Activated effector memory CD4-positive, alpha-beta T cell treated with anti-CD3 and anti-CD28 coated beads, Interleukin-2, amount 50 U/mL, for 16 hours (primary cell): ENCODE measurements at places on chromosomes 1 and 21.

GRCh38 chr1:37034121-37035013 lies at the start of gene GRIK3:
TSS of gene GRIK3 (minus strand) at chr1:37034515. CDS start at chr1:37034108, 407 bp downstream.
- no peak for DNase-seq

GRCh38 chr1:19635646-19636045 lies 8.5 kb upstream of the NBL1 start:
- no peak for DNase-seq

DNA sequence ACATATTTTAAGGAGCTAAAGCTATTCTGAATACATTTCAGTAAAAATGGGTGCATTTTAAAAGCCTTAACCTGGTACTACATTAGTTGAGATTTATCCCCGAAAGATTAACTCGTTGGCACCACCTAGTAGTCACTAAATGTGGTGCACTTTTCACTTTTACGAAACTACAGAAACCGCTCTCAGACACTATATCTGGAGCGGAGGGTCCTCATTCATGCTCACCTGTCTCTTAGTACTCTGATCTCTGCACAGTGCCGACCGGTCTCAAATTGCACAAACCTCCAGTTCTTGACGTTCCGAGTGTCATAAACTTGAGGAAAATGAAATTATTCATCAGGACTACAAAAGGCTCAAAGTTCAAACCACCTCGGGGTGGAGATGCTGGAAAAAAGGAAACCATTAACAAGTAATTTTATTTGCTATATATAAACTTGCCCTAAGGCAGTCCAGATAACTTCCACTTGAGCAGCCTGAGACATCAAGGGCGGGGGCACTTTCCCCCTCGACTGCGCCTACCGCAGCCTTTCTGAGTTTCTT lies 722 bp downstream of the LZIC start:
- DNase-seq = peak; percentile 66

DNA sequence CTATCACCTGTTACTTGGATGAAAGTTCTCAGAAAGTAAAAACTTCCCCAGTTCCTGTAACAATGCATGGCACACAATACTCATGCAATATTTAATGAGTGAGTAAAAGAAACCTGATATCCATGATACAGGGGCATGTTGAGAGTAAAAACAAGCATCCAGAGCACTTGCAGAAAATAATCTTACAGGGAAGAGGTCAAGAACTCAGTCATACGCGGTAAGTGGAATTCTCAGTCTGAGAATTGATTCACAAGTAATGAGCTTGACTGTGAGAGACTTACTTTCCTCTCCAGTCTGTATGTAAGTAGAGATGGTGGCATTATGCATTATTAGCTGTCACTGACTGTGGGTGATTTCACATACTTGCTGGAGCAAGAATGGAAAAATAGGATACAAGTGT lies 976.9 kb downstream of the BRINP3 start:
- no peak for DNase-seq

DNA sequence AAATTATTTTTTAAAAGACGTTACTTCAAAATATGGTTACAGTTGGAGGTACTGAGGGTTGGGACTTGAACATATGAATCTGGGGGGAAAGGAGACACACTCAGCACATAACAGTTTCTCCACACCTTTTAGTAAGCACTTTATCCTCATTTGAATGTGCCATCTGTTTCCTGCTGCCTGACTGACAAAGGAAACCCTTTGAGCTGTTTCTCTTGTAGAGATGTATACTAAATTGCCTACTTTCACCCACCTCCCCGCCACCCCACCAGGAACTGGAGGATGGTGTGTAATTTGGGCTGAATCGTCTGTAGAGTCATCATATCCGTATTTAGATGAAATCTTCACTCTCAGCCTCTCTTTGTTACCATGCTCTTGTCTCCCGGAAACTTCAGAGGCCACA lies 108.1 kb downstream of the KAZN start:
- DNase-seq = no peak

- no peak for DNase-seq
Observed at GRCh38 chr1:247487057-247487456, 29.2 kb upstream of the OR2B11 start.

GRCh38 chr1:37017720-37018119 lies 16.6 kb downstream of the GRIK3 start:
- DNase-seq = no peak

DNA sequence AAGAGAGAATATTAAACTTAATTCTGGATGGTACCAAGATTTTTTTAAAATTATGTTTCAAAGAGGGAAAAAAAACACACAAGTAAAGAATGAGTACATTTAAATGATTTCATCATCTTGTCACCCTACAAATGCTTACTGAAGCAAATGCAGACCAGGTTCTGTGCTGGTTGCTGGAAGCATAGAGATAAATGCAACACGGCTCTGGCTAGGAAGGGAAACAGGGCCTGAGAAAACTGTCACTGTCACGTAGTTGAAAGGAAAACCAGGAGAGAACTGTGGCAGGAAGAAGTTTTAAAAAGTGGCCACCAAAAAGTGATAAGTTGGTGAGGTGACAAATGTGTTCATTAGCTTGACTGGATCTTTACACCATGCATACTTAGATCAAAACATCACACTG lies 336.9 kb upstream of the NFIA start:
- no peak for DNase-seq

- DNase-seq = no peak
Observed at GRCh38 chr21:28338701-28339305, 653.9 kb downstream of the LTN1 start.

- no peak for DNase-seq
Observed at GRCh38 chr1:116205941-116206679, 94.9 kb downstream of the MAB21L3 start.

DNA sequence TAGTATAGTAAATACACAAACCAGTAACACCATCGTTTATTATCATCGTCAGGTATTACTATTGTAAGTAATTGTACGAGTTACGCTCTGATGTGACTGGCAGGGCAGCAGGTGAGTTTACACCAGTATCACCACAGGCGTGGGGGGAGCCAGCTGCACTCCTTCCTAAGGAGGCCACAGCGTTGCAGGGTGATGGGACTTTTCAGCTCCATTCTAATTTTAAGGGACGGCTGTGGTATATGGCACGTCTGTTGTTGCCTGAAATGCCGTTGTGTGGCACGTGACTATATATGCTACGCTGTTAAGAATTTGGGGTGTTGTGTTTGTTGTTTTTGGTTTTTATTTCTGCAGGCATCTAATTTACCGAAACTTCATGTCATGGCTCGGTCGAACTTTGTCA lies 164.8 kb upstream of the COL6A1 start:
- DNase-seq = peak; percentile 54

- DNase-seq = no peak
Observed at GRCh38 chr1:216788671-216789070, 65.4 kb upstream of the ESRRG start.

DNA sequence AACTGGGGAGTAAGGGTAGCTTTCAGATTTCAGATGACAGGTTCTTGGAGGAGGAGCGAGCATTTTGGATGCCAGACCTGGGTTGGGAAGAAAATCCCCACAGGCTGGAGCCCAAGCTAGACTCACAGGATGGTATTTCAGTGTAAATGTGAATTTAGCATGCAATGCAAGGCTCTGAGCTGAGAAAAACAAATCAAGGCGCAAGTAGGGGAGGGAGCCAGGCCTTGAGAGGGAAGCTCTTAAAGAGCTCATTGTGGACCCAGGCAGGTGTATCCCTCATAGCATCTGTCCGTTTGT lies 386.1 kb downstream of the MATN1 start:
- no peak for DNase-seq

DNA sequence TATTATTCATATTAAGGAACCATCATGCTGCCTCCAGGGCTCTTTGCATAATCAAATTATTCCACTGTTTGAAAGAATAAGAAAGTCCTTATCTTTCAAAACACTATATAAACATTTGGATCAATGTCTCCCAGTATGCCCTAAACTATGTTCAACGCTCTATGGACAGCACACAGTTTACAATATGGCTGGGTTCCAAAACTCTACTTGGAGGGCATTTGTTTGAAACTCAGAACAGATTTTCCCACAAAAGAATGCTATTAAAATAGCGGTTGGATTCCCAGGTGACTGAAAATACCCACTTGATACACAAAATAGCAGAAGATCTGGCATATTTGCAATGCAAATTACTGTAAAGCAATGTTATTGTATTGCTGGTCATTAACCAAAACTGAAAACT lies 3.2 kb downstream of the HAO2 start:
- DNase-seq = no peak

DNA sequence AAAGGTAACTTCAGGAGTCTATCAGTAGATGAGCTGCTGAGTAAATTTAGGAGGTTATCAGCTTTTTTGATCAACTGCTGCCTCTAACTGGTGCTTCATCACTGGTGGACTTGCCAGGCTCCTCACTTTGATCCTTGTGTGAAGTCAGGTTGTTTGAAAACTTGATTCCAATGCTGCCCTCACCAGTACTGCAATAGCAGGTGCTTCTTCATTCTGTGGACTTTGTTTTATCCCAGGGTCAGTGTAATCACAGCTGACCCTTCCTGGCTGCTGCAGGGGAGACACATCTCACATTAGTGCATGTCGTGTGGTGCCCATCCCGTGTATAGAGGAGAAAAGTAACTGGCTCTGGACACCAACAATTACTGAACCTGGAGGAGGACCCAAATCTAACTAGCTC lies 20.0 kb upstream of the KIAA1614 start:
- no peak for DNase-seq

DNA sequence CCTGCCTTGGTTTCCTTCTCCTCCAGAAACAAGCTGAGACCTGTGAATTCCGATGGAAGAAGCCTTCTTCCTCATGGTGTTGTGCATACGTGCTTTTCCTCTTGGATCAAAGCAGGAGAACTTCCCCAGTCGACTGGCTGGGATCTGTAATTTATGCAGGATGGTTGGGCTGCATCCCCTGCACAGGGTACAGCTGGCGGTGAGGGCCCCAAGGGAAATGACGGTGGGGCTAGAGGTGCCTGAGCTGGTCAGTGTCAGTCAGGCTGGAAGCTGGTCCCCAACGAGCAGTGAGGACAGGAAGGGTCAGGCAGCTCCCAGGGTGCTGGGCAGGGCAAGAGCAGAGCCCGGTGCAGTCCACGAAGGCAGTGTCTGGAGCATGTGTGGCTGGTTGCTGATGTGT lies 106.7 kb downstream of the CNIH3 start:
- no peak for DNase-seq

DNA sequence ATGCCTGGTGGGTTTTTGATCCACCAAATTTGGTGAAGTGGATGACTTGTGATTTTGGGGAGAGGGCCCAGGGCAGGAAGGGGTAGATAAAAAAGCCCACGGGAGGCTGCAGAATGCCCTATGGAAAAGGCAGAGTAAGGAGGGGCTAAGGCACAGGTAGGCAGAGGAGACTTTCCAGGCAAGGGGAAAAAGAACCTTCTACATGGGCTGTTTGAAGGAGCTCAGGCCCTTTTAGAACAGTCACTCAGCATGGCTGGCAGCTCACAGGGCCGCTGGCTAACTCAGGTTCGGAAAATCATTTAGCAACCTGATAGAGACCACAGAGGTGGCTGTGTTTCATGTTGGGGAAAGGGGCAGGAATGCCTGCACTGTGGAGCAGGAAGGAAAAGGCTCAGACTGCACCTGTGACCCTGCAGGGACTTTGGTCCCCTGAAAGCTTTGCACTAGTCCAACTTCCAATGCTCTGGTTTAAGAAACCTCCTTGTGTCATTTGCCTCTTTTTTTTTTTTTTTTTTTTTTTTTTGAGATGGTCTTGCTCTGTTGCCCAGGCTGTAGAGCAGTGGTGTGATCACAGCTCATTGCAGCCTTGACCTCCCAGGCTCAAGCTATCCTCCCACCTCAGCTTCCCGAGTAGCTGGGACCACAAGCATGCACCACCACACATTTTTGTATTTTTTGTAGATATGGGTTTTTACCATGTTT lies 58.5 kb upstream of the ENAH start:
- no peak for DNase-seq

DNA sequence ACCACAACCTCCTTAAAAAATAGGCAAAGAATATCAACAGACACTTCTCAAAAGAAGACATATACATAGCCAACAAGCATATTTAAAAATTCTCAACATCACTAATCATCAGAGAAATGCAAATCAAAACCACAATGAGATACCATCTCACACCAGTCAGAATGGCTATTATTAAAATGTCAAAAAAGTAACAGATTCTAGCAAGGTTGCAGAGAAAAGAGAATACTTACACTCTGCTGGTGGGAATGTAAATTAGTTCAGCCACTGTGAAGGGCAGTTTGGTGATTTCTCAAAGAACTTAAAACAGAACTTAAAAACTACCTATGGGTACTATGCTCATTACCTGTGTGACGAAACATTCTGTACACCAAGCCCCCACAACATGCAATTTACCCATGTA lies 20.7 kb downstream of the CD1B start:
- no peak for DNase-seq

- no peak for DNase-seq
Observed at GRCh38 chr1:74937176-74937575, 197.0 kb upstream of the LHX8 start.

DNA sequence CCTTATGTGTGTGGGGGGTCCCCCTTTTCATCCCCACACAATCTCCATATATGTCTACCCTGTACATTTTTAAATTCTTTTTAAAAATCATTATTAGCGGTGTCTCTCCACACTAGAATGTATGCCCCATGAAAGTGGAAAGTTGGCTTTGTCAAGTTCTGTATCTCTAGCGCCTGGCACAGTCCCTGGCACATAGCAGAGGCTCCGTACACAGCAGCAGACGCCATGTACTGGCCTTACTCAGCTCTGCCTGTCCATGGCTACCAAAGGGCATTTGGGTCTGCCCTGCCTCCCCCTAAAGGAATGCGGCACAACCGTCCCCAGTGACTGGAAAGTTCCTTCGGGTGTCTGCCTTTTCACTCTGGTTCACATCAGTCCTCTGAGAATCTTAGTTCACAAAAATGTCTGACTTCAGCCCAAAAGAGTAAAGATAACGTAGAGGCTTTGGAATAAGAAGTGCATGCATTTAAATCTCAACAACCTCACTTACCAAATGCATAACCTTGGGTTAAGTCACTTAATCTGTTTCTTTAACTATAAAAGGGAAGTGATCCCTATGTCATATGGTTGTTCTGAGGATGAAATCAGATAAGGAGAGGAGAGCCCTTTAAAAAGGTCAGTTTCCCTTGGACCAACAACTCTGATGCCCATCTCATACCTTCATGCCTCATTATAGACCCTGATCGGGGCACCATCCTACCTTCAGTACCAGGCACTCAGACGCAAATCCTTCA lies 61.1 kb downstream of the CD46 start:
- DNase-seq = no peak

GRCh38 chr21:37425001-37425400 lies 58.4 kb downstream of the DYRK1A start:
- DNase-seq = no peak

GRCh38 chr1:183370399-183371058 lies 47.7 kb downstream of the NMNAT2 start:
- DNase-seq = no peak

DNA sequence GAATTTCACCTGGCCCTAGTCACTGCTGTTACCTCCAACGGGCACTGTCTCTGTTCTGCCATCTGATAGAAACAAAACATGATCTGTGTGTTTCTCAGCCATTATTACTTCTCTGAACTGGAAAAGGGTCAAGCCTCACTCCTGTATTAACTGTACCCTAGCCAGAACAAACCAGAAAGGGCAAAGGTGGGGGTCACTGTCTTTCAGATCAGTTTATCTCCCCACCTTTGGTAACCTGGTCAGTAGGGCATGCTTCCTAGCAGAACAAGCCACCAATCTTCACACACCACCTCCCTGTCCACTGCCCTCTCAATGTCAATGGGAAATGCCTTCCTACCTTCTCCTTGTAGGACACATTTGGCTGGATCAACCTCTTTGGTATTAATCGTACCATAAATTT lies 3.9 kb downstream of the TRIM45 start:
- DNase-seq = no peak
